ENCODE measurements at places on chromosomes 12 and 14.

DNA sequence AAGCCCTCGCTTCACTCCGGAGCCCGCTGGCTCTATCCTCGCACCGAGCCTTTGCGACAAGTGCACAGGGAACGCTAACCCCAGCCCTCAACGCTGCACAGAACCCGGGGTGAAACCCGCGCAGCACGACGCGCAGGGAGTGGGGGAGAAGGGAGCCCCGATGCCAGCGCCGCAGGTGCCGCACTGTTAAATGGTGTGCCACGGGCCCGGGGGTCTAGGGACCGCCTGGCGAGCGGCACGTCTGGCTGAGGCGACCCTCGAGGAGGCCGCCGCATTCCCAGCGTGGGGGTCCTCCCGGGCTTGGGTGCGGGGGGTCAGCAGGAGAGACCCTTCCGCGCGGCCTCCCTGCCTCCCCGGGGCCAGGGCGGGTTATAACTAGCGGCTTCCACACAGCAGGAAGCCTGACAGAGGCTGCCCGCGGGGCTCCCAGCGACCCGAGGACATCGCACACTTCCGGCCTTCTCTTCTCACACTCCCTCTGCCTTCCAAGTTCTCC, 23.8 kb upstream of the LRTM2 start:
- peak; percentile 39 for DNase-seq

DNA sequence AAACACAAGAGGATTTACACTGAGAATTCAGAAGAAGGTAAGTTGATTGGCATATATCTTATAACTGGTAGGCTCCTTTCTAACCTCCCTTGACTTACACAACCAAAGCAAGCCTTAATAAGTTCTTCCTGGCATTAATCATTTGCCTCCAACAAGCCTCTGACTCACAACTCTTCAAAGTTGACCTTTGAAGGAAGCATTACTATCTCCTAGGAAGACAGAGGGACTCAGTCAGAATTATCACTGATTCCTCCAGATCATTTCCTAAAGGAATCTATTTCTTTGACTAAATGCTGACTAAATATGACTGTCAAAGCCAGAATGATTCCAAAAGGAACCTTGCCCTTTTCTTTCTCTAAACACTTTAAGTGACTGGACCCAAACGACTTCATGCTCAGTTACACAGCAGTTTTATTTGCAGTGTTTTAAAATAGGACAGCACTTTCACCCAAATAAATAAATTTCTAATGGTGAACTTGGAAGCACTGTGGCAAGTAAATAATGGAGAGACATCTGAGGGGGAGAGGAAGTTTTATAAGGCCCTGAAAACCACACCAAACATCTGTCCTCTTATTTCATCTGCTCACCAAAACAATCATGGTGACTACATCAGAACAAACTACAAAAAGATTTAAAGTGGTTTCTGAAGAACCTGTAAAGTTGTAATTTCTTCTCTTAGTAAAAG, 128.2 kb downstream of the KLHL28 start:
- no peak for DNase-seq

DNA sequence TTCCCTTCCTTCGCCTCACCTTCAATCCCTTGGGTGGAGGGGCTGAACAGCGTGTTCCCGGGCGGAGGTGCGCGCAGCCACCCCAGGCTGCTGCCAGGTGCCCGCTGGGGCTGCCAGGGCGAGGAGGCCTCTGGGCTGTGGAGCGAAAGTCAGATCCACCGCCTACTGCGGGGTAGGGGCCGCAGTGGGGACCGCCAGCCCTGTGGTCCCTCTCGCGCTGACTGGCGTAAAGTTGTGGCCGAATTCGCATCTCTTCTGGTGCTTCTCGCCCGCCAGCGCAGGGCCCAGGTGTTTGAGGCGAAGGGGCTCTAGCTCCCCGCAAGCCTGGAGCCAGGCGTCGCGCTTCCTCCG, 6.9 kb upstream of the HOXC4 start:
- no peak for DNase-seq

DNA sequence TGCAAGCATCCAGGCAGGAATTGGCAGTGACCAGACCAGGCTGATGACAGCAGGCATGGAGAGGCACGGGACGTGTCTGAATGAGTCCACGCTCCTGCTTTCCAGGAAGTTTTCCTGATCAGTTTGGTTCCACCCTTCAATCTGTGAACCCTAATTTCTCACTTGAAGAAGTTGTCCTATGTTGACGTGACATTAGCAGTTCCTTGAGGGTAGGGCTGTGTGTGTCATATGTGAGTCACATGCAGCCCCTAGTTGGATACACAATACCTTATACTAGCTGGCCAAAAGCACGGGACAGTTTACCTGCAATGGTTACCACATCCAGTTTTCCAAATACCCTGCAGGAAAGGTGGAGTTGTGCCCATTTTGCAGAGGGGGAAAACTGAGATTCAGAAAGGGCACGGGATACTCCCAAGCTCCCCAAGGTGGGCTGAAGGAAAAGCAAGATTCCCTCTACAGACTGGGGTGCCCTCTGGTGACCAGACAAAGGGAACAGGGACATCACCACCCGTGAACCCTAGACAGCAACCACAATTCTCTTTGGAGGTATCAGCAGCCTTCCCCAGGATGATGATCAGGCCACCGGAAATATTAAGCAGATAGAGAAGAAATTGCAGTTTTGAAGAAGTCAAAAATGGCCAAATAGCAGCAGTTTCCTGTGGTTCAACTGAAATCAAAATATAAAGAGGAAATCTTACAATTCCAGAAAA, 194.5 kb downstream of the PHETA1 start:
- DNase-seq, result no peak

DNA sequence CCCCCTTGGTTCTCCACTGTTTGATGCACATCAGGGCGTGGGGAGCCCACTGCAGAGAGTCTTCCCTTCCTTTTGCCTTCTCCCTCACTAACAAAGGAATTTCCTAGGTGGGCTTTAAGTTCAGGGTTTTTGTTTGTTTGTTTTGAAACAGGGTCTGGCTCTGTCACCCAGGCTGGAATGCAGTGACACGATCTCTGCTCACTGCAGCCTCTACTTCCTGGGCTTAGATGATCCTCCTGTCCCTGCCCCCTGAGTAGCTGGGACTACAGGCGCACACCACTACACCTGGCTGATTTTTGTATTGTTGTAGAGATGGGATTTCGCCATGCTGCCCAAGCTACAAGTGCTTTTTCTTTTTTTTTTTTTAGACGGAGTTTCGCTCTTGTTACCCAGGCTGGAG, 33.8 kb downstream of the EP400 start:
- DNase-seq, result no peak

DNA sequence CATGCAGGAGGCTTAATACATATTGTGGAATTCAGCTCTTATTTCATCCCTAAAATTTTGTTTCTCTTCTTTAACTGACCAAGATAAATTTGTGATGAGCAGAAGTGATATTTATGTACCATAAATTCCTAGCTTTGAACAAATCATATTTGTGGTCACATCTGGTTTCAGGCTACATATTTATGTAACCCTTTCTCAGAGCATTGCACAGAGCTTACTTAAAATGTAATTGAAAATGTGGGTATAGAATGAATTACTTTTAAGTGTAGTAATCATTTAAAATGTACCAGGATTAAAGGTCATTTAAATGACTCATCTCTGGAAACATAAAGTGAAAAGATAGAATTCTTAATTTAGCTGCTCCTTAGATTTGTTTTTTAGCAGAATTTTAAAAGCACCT, 129.9 kb upstream of the FRMD6 start:
- no peak for DNase-seq

DNA sequence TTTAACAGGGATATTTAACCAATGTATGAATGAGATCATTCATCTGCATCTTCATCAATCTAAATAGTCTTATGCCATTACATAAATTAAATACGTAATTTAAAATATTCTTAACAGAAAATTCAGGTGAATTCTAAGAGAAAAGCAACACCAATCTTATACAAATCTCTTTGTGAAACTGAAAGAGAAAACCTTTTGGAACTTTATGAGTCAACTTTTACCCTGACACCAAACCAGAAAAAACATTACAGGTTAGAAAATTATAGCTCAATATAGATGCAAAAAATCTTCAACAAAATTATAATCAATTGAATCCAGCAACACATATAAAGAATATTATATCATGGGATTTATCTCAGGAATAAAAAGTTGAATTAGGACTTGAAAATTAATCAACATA, 3.4 kb downstream of the GLIPR1L1 start:
- DNase-seq, result no peak

DNA sequence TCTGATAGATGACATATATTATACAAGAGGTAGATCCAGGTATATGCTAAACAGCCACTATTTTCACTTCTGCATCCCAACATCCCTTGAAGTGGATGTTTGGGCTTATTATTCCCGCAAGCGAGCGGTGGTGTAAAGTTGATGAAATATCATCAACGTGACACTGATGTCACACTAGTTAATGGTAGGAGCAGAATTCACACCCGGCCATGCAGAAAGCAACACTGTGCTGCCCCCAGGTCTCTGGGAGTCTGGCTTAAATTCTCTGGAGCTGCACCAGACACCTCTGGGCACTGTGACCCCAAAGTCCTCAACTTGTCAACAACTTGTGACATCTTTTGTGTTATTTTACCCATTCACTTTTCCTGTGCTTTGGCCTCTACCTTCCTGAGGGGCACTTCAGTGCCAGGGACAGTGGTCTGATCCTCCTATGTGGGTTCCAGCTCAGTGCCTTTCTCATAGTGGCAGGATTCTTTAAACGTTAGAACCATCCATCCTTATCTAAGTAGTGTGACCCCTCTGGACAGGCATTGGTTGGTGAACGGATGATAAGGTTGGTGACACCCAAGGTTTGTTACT, 952 bp downstream of the DRAM1 start:
- no peak for DNase-seq

DNA sequence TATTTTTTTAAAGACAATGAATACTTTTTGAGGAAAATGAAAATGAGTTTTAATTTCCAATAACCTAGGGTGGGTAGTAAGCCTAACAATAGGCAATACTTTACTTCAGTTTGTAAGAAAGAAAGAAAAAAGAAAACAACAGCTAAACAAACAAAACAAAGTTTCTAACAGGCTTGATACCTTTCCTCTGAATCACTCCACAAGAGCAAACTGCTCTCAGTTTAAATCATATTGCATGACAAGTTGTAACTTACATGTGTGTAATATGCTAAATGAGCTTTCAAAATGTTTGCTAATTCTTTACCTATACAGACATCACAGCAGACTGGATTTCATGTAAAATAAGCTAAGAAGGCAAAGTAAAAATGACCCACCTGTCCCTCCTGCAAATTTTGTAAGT, 6.7 kb upstream of the LMO3 start:
- no peak for DNase-seq

- no peak for DNase-seq
Measured at GRCh38 chr12:112788205-112788604, 3.3 kb upstream of the RPH3A start.

DNA sequence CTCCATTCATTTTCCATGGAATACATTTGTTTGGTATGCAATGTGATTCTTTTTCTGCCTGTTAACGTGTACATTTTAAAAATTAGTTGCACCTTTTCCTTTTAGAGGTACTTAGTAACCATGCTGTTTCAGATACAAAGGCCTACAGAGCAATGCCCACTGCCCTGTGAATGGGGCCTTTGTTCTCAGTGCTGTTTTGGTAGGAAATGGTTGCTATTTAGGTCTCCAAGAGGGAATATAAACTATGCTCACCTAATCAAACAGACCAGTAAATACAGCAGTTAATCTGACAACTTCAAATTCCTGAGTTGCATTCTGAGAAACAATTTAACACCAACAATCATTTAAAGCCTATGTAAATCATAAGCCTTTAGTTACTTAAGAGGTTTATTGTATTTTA, 188.7 kb downstream of the BCAT1 start:
- DNase-seq, result no peak

DNA sequence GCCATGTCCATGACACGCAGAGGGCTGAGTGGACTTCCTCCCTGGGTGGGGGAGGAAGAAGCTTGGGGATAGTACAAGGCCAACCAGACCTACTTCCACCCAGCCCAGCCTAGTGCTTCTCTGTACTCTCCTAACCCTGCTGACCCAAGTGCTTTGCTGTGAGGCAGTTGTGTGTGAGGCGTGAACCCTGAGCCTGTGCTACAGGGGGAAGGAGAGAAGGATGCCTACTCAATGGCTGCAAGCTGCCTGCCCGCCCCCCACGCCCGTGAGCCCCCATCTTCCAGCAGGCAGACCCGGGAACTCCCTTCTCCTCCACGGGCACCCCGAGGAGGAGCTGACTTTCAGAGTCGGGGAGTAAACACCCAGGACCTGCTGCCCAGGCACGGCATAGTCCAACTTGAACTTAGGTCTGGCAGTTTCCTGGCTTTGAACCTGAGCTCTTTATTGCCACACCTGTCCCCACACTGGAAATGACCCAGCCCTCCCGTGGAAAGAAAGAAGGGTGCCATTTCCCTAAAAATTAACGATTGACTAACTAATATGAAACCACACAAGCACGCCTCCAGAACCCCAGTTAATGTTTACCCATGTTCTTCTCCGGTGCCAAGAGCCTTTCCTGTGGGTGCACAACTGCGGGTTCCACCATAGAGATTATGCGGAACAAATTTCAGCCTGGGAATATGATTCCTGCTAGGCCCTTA, 10.8 kb downstream of the ALDH2 start:
- no peak for DNase-seq

DNA sequence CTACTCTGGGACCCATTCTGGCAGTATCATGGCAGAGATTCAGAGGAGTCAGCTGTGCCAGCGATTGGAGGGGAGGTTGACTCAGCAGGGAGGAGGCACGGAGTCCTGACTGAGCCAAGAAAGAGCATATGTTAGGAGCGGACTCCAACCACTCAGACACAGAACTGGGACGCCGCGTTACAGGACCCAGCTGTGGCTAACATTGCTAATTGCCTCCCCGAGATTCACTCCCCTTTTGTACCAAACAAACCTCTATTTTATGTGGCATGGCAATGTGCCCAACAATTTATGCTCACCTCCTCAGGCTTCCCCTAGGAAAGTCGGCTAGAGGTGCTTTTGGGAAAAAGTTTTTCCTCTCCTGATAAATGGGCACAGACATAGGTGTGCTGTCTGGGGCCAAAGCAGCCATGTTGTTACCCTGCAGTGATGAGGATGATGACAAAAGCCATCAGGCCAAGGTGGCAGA, 15.2 kb upstream of the CLIP1 start:
- no peak for DNase-seq

GRCh38 chr12:7269273-7269672, 34.6 kb upstream of the ACSM4 start:
- no peak for DNase-seq

- DNase-seq, result no peak
Measured at GRCh38 chr12:15731940-15732339, 57.2 kb downstream of the EPS8 start.

DNA sequence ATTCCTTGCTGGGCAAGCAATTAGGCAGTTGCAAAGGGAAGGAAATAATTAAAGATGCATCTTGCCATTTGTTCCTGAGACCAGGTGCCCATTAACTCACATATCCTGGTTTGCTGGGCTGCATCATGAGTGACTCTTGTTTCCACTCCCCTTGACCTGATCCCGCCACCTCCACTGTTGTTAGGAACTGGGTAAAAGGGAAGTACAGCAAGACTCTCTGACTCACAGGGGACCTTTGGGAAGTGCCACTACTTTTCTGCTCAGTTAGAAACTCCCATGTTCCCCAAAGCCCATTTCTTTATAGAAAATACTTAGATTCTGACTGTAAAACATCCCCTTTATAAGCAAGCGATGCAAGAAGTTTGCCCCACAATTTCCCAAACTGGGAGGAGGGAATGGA, 186.0 kb upstream of the BCL2L14 start:
- DNase-seq, result no peak

GRCh38 chr14:73606271-73606670, 6.0 kb upstream of the ACOT6 start:
- DNase-seq, result no peak

- DNase-seq, result no peak
Measured at GRCh38 chr14:55192054-55192621, 753 bp upstream of the DLGAP5 start.
